Activated gamma-delta T cell (primary cell): ENCODE measurements at places on chromosomes 12 and 14.

GRCh38 chr12:108448246-108448645 is 66.8 kb upstream of the FICD start:
- DNase-seq = no peak

DNA sequence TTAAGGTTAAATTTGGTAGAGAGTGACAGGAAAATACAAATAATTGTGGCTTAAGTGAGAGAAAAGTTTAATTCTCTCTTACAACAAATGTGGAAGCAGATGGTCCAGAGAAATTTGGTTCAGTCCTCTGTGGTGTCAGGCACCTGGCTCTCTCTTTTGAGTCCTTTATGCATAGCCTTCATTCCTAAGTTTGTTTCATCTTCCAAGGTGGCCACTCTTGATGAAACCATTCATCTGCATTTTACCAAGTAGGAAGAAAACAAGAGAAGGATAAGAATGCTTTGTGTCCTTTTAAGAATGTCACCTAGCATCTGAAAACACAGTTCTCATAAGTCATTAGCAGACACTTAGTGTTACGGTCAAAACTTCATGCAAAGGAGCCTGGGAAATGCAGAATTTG is 442.5 kb downstream of the CCER1 start:
- no peak for DNase-seq

DNA sequence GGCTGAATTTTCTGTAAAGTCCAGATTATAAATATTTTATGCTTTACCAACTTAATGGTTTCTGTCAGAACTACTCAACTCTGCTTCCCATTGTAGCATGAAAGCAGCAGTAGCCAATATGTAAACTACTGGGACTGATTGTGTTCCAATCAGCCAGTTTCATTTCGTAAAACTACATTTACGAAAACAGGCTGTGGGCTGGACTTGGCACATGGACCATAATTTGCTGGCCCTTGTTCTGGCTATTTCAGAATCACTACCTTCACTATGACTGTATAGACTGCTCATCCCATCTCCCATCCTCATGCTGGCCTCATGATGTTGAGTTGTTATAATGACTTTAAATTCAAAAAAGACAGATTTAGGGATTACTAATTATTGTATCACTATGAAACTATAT is 38.7 kb downstream of the FAR2 start:
- DNase-seq = no peak

DNA sequence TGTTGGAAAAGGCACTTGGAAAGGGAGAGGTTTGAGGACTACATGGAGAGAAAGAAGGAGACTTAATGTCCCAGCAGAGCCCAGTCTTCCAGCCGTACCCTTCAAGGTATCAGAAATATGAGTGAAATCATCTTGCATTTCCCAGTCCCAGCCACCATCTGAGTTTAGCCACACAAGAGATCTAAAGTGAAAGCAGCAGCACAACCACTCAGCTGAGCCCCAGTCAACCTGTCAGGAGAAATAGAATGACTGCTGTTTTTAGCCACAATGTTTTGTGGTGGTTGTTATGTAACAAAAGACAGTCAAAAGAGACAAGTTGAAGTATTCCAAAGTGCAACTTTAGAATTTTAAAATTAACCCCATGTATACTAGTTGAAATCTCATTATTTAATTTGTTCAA is 28.0 kb downstream of the DERA start:
- DNase-seq = no peak

- no peak for DNase-seq
Measured at GRCh38 chr12:128394137-128394536, 127.2 kb downstream of the TMEM132C start.

DNA sequence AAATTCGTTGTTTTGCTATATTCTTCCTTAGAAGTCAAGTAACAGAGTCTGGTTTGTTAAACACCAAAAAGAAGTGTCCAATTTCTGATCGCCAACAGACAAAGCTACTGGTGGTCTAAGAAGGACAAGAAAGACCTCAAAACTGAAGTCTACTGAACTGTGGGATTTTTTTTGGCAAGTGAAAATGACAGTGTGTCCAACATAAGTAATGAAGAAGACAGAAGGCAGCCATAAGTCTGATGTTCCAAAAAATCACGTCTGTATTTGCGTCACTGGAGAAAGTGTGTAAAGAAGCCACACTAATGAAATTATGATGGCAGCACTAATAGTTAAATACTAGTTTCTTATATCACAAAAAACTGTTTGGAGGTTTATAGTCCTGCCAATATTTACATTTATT is 32.6 kb downstream of the WASHC3 start:
- no peak for DNase-seq

- DNase-seq = no peak
Measured at GRCh38 chr12:108642899-108643654, 9.4 kb upstream of the SELPLG start.

DNA sequence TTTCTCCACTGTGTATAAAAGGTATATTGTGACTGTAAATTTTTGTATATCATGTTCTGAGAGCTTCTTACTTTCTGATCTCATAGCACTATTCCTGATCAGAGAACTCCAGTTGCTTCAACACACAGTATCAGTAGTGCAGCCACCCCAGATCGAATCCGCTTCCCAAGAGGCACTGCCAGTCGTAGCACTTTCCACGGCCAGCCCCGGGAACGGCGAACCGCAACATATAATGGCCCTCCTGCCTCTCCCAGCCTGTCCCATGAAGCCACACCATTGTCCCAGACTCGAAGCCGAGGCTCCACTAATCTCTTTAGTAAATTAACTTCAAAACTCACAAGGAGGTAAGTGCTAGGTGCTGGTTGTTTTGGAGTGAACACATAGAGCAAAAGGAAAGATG is 30.9 kb downstream of the CKB start:
- DNase-seq = no peak
